ENCODE measurements at places on chromosomes 2 and 18.

GRCh38 chr2:221255862-221256261 lies 316.2 kb downstream of the EPHA4 start:
- DNase-seq, result no peak

GRCh38 chr2:121037480-121037879 lies 247.5 kb downstream of the TFCP2L1 start:
- no peak for DNase-seq

DNA sequence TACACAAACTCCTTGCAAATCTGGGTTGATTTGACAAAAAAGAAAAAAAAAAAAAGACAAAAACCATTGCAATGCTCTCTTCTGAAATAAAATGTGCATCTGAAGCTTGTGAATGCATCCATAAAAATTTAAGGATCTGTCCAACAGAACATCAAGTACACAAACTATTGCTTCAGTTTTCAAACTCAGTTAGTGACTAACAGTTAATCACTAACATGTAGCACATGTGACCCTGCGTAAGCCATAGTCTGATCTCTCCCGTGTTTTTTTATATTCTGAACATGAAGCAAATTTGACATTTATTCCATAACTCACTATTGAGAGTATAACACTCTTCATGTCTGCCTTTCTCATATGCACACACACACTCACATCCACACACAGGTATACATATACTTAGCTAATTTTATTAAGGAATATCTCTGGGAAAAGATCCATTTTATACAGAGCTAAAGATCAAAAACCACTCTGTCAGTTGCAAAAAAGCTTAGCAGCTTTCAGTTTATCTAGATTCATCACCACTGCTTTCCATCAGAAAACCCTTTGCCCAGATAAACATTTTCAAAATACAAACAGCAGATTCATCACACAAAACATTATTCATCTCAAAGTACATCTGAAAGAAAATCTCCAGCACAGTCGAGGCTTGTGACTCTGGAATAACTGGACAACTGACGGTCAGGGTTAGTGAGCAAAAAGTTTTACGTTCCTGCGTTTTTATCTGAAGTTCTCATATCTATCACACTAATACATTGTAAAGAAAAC lies 1000.4 kb upstream of the ACVR2A start:
- DNase-seq, result no peak

DNA sequence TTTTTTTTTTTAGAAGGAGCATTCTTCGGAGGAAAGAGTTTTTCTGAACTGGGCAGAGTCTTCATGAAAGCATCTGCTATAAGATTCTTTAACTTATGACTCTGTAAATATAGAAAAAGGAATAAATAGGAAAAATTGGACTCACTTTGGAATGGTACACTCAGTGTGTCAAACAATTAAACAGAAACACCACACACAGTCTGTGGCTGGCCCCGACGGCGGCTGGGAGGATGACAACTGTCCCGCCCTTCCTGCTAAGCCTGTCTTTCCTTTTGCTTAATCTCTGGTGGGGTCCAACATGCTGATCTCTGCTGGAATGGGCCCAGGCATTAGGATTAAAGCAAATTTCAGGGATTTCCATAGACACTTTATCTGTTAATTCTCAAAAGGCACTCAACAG lies 12.5 kb upstream of the RAB31 start:
- no peak for DNase-seq

DNA sequence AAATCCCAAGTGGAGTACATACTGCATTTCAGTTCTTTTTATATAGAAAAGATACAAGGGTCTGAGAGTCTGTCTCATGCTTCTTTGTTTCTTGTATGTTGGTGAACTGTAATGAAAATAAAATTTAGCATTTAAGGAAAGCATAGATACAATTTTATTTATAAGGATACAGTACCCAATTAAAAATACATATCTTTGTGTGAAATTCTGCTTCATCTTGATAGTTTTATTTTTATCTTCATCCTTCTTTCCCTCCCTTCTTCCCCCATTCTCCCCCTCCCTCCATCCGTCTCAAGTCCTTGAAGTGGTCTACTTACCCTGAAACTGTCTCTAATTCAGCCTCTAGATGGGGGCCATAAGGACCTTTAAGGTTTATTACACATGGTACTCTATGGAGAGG lies 359.8 kb downstream of the CDH7 start:
- no peak for DNase-seq

DNA sequence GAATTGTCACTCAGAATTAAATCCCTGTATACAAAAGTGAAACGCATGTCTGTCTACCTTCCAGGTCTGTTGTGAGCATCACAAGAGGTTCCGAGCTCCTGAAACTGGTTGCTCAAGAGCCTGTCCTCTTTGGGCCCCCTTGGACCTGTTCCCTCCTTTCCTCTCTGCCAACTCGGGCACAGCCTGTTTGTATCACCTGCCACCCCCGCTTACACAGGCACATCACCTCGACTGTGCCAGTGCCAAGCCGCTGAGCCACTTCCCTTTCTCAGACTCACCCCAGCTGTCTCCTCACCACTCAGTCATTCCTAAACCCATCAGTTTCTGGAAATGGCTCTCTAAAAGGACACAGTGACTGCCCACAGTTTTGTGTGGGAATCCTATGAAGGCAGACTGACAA lies 3.1 kb downstream of the EFR3B start:
- DNase-seq, result no peak

DNA sequence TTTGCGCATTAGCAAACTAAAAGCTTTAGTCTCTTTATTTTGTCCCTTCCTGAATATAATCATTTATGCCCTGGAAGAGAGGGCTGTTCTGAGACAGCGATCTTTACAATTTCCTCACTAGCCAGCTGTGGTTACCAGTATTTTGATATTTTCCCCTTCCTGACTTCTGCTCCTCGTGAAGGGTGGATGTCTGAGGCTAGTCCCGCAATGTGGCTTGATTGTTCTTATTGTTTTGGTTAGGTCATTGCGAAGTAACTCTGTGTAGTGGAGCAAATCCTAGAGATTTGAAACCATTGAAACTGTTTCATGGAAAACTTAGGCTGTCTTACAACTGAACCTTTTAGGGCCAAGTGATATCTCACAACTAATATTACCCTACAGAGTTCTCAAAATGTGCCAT lies 2.4 kb downstream of the MRPL33 start:
- DNase-seq, result no peak

DNA sequence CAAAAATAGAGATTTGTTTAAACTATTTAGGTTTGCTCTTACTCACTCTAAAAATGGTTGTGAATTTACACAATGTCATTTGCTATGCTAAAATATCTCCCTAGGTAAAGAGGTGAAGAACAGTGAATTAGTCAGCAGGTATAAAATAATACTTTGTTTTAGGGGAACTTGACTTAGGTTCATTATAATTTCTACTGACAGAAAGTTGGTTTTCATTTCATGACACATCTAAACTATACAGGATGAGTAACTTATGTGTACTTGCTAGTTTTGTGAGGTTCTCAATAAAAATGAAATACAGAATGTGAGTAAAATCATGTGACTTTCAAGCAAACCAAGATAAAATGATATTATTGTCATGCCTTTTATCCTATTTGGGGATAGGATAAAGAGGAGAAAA lies 66.0 kb downstream of the DIS3L2 start:
- DNase-seq, result no peak

DNA sequence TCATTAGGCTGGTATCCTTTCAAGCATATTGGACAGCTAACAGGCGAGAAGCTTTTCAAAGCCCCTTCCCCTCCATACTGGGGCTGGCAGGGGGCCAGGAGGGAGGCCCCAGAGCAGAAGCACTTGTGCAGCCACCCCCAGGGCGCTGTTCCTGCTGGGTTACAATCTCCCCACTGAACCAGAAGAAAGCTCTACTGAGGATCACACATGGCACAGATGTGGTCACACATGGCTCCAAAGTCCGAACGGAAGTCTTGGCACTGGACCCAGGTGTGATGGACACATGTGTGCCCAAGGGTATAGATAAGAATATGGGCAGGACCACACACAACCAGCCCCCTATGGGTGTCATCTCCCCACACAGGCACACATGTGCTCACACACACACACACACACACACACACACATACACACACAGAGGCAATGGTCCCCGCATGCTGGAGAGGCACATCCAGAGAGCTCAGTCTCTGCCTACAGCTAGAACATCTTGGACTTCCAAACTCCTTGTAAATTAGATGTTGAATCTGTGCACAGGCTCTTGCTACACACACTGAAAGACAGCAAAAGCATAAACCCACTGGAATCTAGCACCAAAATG lies 56.4 kb downstream of the TTC32 start:
- no peak for DNase-seq

- DNase-seq, result no peak
Observed at GRCh38 chr18:74356959-74357358, 41.3 kb downstream of the C18orf63 start.

- DNase-seq, result no peak
Observed at GRCh38 chr2:207975921-207976320, 49.4 kb downstream of the PLEKHM3 start.

DNA sequence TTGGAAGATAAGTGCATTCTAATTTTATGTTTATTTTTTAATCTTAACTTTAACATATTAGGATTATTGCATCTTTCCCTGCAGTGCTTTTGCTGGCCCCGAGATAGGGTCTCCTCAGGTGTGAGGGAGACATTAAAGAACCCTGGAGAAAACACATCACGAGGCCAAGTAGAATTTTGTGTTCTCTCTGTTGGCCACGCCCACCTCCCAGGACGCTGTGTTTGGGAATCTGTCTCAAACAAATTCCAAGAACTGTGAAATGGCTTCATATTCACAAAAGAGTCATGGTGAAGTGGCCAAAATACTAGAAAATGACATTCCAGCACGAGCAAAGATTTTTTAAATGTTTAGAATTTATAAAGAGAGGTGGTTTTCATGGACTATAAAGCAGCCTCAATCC lies 27.3 kb downstream of the RNF144A start:
- DNase-seq, result no peak

GRCh38 chr2:72953528-72953927 lies 36.2 kb downstream of the EMX1 start:
- no peak for DNase-seq

DNA sequence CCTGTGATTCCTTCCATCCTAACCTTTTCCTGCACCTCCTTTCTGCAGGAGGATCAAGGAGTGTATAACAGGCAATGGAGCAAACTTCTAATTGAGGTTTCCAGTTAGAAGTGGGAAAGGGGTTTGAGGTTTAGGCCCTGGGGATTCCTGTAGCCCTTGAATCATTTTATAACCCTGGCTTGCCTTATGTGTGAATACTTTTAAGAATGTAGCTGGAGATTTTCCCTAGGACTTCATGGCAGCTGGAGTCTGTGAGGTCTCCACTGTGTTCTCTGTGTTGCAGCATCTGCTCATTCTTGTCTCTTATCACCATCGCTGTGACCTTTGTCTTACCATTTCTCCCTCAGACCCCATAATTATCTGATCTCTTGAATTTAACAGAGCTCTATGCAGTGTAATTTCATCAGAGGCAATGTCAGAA lies 370.2 kb upstream of the SLC14A2 start:
- DNase-seq, result no peak

DNA sequence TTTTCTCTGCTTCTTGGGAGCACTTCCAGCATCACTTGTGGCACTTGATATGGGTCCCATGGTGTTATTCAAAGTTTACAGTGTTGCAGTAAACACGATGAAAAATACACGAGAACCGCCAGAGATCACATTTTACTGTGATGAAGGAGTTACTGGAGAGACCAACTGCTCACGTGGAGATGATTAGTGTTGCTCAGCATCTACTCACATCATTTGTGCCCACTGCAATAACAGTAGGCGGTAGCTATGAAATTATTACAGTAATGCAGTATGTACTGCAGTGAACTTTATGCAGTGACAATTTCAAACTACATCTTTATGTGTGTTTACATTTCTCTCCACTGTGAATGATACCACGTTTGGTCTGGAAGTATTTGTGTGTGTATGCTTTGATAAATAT lies 93.5 kb downstream of the SLC4A3 start:
- no peak for DNase-seq

DNA sequence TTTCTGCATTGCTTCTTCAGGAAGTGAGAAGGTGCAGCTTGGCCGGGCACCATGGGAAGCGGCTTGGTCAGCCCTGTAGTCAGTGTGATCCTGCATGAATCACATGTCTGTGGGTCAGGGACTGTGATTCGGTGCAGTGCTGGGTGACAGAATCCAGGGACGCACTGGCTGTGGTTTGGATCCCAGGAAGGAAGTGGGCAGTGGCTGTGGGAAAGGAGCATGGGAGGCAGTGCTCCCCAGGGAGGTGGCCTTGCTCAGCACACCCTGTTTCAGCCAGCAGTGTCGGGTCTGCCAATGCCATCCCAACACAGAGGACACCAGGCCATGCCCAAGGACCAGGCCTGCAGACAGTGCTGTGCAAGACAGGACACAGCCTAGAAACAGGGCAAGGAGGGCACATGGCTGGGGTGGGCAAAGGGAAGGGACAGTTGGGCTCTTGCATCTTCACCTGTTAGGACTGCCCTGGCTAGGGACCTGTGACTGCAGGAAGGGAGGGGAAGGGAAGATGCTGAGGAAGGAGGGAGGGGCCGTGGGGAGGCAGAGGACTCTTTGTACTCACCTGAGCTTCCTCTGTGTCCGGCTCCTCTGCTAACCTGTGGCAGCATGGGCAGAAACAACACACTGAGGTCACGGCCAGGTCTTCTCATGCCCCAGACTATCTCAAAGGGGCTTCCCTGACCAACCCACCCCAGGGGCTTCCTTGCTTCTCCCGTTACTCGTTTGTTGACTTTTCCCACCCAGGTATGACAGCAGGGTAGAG lies 37.2 kb upstream of the DNMT3A start:
- DNase-seq, result no peak
